Jurkat, Clone E6-1 (cell line): ENCODE measurements at places on chromosomes 1 and 21.
A peak's percentile ranks its signal among the peaks of the same experiment; 100 is the strongest.

GRCh38 chr1:210294999-210295745 is 33.5 kb upstream of the HHAT start:
- no peak for DNase-seq

DNA sequence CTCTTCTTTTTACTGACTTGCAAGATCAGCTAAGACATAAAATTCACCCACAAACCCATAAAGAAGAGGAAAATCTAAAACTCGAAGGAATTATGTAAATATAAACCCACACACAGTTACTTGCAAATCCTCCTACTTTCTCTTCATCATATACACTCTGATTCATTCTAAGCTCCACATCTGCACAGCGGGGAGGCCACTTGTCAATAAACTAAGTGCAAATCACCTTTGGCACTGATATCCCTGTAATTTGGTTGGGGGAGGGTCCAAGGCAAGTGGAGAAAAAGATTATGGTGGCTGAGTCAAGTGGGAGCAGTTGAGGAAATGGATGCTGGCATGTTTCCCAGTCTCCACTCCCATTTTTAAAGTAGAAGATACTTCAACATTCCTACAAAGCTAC is 596.5 kb downstream of the MATN1 start:
- DNase-seq = no peak

- no peak for DNase-seq
These were observed 124.0 kb downstream of the LMO4 start for GRCh38 chr1:87452648-87453047.

DNA sequence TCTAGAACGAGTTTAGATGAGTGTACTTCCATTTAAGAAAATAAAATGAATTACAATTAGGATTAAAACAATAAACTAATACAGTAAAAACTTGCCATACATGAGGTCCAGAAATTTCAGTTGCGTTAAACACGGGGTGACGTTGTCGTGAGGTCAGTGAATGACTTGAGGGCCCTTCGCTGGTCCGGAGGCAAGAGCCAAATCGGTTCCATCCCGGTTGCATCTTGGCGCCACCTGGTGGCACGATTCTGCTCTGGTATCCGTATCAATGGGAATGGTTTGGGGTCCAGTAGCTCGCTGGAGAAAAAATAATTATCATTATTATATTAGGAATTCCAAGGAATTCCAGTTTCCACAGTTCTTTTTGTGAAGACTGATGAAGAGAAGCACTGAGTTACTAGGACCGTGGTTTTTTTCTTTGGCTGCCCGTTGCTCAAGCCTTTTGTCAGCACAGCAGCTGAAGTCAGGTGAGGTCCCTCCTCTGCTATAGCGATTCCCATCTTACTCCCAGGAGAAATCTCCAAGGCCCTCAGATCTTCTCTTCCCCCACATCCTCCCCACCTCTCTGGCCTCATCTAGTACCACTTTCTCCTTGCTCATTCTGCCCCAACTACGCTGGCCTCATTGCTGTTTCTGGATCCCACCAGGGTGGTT is 161.4 kb downstream of the SLC35F3 start:
- peak; percentile 10 for DNase-seq

DNA sequence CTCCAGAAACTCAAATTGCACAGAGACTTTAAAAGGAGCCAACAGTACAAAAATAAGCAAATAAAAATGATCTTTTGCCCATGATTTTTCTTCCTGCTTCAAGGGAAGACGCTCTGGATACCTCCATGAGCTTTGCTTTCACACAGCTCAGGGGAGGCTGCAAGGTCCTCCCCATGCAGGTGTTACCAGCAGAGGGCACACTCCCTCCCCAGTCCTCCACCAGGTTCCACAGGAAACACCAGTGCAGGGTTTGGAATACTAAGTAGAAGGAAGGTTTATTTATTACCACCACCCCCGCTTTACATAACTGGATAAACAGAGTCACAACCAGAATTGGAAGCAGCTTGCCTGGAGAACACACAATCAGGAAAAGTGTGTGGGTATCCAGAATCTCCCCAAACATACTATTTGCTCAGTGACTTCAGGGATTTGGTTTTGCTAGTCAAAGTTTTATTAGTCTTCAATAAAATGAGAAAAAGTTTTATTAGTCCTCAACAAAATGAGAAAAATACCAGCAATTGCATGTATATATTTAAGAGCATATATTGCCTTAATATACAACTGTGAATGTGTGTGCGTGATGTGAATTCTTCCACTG is 37.3 kb downstream of the HSD3B1 start:
- DNase-seq = peak; percentile 14

- DNase-seq = no peak
These were observed 457.3 kb upstream of the VAMP3 start for GRCh38 chr1:7313826-7314225.

- peak; percentile 59 for DNase-seq
These were observed 64.9 kb downstream of the PRKCZ start for GRCh38 chr1:2115008-2115641.

DNA sequence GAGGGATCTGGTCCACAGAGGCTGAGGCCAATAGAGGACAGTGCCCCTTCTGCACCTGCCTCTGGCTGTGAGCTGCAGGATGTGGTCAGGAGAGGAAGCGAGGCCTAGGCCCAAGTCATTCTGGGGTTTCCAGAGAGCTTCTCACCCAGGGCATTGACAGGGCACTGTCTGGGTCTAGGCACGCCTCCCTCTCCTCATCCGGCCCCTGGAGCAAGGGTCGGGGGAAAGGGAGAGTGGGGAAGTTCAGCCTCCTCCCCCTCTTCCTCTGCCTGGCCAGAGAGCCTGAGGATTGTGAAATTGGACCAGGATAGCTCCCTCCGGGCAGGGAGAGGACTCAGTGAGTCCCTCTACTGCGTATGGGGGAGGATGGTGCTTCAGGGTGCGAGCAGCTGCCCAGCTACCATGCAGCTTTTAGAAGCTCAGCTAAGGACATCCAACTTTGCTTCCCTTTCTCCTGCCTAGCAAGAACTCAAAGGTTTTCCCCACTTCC is 6.3 kb upstream of the INAVA start:
- peak; percentile 76 for DNase-seq

DNA sequence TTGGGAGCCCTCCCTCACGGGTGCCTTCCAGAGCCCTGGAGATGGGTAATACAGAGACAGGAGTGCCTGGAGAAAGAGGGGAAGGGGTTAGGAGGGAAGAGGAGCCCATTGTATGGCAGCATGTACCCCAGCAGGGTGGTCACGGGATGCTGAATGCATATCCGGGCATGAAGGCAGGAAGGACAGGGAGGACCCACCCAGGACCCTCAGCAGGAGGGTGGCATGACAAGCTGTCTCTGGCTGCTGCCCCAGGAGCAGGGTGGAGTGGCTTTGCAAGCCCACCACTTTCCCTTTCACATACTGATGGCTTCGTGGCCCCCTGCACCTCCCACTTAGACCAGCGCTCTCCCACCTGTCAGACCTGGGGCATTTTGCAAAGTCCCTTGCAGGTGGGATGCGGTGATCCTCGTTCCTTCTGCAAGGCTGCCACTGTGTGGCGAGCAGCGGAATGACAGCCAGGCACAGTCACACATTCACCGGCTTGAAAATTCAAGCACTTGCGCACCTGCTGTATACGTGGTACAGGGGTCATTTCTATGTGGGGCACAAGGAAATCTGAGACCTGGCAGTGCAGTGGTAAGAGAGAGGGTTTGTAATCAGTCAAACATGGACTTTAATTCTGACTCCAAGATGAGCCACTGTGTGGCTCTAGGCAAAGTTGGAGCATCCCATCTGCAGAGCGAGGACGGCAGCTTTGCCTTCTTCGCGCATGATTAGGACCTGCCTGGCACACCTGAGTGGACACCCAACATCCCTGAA is 53.2 kb upstream of the TMEM51 start:
- DNase-seq = peak; percentile 54

DNA sequence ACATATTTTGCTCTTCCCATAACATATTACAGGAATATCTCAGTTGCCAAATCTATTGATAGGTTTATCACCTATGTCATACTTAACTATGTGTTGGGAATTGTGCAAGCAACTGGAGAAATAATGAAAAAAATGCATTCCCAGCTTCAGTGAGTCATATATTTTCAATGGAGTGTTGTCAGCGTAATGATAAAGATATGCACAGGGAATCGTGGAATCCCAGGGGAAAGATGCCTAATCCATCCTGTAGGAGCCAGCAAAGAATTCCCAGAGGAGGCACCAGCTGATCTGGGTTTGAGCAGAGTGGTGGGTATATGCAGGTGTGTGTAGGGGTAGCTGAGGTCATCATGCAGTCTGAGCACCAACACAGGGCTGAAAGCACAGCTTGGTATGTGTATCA is 213.3 kb upstream of the DAB1 start:
- DNase-seq = no peak

DNA sequence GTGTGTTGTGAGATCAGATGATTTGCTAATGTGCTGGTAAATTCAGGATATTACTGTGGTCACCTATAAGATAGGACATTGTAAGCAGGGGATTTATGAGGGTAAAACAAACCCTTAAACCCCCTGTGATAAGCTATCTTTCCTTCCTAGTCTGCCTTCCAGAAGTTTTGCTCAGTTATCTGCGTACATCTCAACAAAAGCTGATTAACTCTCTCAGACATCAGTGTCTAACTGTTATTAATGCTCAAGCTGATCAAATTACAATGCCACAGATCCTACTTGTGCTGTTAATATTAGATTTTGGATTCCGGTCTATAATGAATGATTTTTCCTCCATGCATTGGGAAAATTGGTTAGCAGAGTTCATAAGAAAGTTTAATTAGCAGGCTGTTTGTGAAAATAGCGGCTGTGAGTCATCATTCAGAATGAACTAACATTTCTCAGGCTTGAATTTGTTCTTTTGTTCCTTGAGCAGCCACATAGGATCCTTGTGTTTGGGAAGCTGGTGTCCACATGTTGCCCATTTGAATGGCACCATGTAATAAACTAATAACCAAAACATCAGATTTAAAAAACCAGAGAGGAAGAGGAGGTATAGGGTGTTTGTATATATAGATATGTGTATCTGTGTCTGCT is 48.7 kb downstream of the ELAVL4 start:
- no peak for DNase-seq

DNA sequence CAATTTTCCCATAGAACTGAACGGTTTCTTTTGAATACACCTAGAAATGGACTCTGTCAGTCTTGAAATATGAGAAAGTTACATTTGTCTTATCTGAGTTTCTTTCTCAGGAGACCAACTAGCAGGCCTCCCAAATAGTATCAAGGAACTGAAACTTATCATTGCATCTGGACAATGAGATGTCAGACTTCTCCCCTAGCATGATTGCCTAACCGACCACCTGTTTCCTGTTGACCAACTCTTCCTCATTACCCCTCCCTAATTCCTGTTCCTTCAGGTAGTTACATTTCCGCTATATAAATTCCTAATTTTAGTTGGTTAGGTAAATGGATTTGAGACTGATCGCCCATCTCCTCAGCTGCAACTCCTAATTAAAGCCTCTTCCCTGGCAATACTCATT is 1587.3 kb downstream of the NCAM2 start:
- DNase-seq = no peak

DNA sequence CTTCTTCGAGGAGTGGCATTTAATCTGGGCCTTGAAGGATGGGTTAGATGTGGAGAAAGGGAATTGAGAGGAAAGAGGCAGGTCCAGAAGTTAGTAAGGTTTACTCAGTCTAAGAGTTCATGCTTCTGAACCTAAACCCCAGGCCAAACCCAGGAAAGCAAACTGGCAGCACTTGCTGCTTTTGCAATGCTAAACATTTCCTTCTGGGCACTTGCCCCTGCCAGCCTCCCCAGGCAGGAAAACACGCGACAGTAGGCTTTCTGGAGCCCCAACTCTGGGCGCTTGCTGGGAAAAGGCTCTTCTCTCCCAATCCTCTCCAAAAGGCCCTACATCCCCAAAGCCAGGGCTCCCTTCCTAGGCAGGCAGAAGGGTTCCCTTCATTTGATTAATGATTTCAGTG is 2.5 kb downstream of the OLFML2B start:
- no peak for DNase-seq

GRCh38 chr1:51569284-51570062 is 47.4 kb upstream of the OSBPL9 start:
- peak; percentile 75 for DNase-seq

GRCh38 chr1:214983126-214983869 is 99.2 kb upstream of the KCNK2 start:
- no peak for DNase-seq

DNA sequence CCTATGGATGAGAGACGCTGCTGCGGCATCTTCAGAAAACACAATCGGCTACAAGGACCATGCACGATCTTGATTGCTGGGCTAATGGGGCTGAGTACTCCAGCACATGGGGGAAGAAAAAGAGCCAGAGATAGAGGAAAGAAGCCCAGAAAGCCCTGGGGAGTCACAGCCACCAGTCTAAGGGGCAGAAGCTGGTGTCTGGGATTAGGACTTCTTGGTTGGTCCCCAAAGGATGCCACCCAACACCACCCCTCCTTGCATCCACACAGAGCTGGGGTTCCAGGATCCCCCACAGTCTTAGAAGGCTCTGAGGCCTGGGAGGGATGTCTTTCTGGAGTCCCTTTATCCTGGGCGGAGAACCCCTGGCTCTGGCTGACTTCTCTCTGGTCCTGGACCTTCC is 98.4 kb upstream of the TARDBP start:
- no peak for DNase-seq
